ENCODE measurements at places on chromosomes 5 and 9.

GRCh38 chr5:59722874-59723273, 170.7 kb downstream of the PDE4D start:
- no peak for DNase-seq

DNA sequence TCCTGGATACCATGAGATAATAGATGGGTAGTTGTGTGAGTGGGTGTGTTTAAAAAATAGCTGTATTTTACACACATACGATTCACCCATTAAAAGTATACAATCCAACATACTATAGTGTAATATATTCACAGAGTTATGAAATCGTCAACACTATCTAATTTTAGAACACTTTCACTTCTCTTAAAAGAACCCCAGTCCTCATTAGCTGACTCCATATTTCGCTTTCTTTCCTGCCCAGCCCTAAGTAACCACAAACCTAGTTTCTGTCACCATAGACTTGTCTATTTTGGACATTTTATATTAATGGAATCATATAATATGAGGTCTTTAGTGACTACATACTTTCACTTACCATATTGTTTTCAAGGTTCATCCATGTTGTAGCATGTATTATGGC, 63.8 kb upstream of the S1PR3 start:
- DNase-seq: no peak

GRCh38 chr5:77235846-77236721, 25.6 kb downstream of the PDE8B start:
- no peak for DNase-seq

DNA sequence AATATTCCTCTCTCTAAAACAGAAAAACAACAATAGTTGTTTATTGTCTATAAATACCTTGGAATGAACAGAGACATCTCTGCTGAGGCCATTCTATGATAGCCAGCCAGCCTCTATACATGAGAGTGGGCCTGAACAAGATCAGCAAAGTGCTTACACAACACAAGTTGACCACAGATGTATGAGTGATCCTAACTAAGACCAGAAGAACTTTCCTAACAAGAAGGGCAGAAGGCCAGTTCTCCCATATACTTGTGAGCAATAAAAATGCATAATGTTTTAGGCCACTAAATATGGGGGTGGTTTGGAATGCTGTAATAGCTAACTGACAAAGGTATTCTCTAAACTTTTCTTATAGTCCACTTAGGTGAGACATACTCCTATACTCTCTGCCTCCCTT, 345.7 kb downstream of the SPATA31D1 start:
- no peak for DNase-seq

- no peak for DNase-seq
These were observed 10.4 kb downstream of the CD74 start for GRCh38 chr5:150402229-150402773.

DNA sequence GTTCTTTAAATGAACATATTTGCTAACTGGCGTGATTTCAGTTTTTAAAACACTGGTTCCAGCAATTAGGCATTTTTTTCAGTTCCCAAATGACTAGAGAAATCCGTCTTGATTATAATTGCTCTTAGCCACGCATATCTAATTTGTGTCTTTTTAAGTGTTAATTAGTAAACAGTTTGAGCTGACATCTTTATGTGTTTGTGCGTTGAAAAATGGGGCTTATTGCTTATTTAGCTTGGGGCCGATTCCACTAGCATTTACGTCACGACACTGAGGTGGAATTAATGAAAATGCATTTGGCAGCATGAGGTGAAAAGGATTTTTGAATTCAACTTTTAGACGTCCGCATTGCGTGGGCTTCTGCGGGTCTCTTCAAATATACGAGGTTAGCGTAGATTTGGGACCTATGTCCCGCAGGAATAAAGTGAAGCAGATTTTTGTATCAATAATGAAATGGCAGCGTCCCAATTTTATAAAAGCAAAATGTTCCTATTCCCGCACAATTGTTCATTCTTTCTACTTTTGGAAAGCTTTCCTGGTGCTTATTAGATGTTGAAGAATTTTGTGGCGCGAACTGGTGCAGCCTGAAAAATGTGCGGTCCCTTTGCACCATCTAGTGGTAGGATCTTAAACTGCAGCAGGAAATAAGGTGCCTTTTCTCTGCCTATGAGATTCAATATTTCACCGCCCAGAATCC, 122.7 kb upstream of the LMX1B start:
- peak; percentile 72 for DNase-seq

- no peak for DNase-seq
These were observed 53.1 kb downstream of the TSPAN17 start for GRCh38 chr5:176700239-176700847.

DNA sequence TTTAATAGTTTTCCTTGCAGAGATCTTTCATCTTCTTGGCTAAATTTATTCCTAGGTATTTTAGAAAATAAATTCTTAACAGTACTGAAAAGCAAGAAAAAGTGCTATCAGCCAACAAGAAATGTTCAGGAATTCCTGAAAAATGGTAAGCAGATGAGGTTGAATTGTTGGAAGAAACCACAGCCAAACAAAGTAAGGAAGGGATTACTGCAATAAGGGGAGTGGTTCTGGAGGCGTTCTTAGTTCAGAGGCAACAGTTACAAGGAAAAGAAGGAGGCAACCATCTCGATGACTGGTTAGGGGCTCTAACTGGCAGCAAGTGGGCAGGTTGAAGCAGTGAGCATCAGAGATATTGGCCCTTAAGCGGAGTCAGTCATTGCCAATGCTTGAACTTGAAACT, 12.8 kb upstream of the OR13J1 start:
- no peak for DNase-seq

GRCh38 chr5:33276628-33276950, 164.2 kb upstream of the TARS1 start:
- no peak for DNase-seq

Measured in H54 (cell line).